Stimulated activated CD4-positive, alpha-beta T cell treated with anti-CD3 and anti-CD28 coated beads, Interleukin-1b, Interleukin-23, amount 100 ng/mL, for 24 hours (primary cell): ENCODE measurements at places on chromosomes 16 and 17.

- DNase-seq = no peak
Observed at GRCh38 chr16:19116711-19117449, 3.1 kb downstream of the ITPRIPL2 start.

GRCh38 chr16:7629571-7629970 lies 296.9 kb downstream of the RBFOX1 start:
- DNase-seq = no peak

- DNase-seq = no peak
Observed at GRCh38 chr16:89174055-89174827, 2.7 kb downstream of the CDH15 start.

DNA sequence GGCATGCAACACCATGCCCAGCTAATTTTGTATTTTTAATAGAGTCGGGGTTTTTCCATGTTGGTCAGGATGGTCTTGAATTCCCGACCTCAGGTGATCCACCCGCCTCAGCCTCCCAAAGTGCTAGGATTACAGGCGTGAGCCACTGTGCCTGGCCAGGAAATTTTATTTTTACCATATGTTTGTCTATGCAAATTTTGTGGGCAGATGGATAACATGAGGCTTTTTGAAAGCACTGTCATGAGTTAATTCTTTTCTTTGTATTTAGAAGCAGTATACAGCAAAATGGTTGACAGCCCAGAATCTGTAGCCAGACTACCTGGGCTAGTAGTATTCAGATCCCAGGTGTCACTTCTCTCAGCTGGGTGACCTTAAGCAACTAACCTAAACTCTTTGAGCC lies 8.5 kb upstream of the KPNB1 start:
- no peak for DNase-seq

DNA sequence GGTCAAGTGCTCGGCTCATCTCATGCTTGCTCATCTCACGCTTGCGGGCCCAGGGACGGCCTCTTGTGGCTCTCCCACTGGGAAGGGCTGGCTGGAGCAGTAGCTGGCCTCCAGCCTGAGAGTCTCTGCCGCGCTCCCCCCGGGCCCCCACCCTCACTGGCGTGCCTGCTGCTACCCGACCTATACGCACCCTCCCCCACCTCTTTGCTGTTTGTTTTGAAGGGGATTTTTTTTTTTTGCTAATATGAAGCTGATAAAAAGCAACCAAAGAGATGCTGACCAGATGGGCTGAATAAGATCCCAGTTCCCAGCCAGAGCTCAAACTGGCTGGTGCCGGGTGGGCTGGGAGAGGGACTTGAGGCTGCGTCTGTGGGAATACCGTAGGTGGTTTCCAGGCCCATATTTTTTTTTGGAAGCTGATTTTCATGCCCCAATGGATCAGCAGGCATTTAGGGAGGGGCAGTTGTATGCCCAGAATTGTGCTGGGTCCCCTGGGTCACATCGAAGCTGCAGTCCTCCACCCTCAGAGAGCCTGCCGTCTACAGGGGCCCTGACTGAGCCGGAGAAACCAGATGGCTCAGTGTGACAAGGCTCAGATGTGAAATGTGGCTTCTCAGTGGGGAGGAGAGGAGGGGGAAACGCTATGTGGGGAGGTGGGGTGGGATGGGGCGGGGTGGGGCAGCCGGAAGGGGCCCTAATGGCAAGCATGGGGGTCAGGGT lies 115.0 kb downstream of the RAP1GAP2 start:
- no peak for DNase-seq

GRCh38 chr16:8959921-8960787 lies 3.6 kb downstream of the USP7 start:
- DNase-seq = no peak

- no peak for DNase-seq
Observed at GRCh38 chr16:72996291-72997062, 51.5 kb downstream of the ZFHX3 start.

DNA sequence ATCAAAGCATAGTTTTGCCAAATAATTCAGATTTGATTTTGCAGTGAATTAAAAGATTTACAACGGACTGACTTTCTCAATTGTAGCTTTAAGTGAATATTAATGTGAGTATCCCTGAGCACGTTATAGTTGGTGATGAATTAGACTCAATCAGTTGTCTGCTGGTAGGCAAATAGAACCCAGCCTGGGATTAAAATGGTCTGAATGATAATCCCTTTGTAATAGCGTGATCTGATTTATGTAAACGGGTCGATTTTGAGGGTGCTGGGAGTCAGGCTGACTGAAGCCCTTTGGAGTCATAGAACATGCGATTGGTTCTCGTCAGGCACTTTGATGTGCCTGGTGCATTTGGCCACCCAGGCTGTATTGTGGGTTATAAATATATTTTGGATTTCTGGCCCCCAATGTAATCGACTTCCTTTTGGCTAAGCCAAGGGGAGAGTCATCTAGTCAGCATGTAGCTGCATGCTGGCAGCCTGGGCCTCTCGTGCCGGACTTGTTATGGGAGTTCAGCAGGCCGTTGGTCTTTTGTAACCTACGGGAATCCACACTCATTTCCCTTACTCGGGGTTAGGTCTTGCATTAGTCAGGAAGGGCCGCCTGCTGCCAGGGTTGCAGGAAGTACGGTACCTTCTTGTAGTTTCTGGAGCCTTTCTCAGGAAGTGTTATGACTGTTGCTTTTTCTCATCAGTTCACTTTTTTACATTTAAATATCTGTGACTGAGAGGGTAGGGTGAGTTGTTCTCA lies 5.4 kb downstream of the PGS1 start:
- peak; percentile 67 for DNase-seq

- no peak for DNase-seq
Observed at GRCh38 chr16:20765732-20766131, 1.9 kb downstream of the ACSM3 start.

- DNase-seq = no peak
Observed at GRCh38 chr17:71933306-71933705, 187.5 kb upstream of the SOX9 start.

GRCh38 chr17:69565447-69565846 lies 150.9 kb downstream of the MAP2K6 start:
- no peak for DNase-seq

DNA sequence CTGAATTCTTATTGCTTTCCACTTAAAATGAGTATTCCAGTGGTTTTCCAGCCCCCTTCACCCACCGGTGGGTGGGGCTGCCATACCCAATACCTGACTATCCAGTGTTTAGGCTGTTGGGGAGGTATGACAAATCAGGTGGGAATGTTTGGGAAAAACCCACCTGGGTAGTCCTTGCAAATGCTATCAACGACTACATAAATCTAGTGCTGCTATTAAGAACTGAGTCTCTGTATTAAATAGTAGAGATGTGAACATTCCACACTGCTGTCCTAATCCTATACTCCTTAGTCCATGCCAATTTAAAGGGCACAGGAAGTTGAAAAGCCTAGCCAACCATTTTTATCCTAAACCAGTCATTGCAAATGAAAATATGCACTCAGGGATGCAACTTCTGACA lies 126.6 kb downstream of the AXIN2 start:
- DNase-seq = no peak

DNA sequence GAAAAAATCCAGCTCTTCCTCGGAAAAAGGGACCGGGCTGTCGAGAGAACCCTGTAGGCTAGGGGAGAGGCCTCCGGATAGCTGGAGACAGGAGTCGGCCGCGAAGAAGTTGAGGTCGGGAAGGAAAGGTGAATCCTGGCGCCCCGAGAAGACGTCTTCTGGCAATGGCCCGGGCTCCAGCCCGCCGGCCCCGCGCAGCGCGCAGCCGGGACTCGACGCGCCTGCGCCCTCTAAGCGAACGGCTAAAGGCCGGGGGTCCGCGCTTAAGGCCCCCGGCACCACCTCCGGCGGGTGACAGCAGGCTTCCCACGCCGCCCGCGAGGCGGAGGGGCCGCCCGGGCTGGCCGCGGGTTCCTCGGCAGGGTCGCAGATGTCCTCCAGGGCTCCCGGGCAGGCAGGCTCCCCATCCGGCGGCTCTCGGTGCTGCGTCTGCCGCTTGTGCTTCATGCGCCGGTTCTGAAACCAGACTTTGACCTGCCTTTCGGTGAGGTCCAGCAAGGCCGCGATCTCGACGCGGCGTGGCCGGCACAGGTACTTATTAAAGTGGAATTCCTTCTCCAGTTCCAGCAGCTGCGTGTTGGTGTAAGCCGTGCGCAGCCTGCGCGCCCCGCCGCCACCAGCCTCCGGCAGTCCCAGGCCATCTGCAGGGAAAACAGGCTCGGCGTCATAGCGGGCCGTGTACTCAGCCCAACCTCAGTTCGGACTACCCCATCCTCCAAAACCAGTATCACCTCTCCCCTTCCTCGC lies 1.6 kb downstream of the HOXB2 start:
- peak; percentile 26 for DNase-seq

- no peak for DNase-seq
Observed at GRCh38 chr17:7903154-7904103, 12.7 kb downstream of the RNF227 start.

GRCh38 chr16:56603589-56603988 lies 4.8 kb upstream of the MT2A start:
- DNase-seq = no peak

- no peak for DNase-seq
Observed at GRCh38 chr17:9484789-9485188, 90.8 kb downstream of the STX8 start.

DNA sequence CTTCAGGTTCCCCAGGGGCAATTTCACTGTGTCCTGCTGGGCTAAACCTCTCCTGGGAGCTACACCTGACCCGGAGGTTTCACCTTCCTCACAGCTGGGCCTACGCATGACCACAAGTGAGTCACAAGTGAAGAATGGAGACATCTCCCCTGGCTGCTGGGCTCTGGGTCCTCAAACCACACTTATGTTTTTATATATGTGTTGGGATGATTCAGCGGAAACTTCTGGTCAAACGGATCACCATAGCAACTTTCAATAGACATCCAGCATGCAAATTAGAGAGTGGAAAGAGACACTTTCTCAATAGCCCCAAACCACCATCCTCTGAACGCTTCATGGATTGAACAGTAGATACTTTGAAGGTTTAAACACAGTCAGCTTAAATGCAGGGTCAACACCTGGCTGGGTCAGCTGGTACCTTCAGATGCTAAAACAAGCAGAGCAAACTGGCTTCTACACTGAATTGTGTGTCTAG lies 28.0 kb upstream of the MAF start:
- DNase-seq = peak; percentile 25

GRCh38 chr17:50153650-50154575 lies 3.4 kb upstream of the PPP1R9B start:
- DNase-seq = no peak

GRCh38 chr17:7108560-7108925 lies 6.1 kb downstream of the ASGR2 start:
- DNase-seq = no peak

GRCh38 chr17:14826358-14826757 lies 438.8 kb downstream of the PMP22 start:
- DNase-seq = no peak

DNA sequence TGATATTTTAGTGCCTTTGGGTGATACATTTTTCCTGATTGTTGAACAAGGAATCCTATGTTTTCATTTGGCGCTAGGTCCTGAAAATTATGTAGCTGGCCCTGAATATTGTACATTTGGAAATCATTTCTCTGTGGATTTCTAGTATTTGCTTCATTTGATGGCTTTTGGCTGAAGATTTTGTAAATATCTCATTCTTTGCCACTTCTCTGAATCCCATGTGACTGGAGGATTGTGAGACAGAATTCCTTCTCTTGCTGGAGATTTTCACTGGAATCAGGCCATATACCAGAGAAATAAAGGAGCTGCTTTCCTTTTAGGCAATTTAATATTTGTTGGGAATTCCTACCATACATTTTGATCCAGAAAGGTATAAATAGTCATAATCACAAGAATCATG lies 8.6 kb downstream of the KRT28 start:
- no peak for DNase-seq

GRCh38 chr17:66423056-66423955 lies 120.9 kb downstream of the PRKCA start:
- no peak for DNase-seq

GRCh38 chr17:70636517-70637133 lies 467.3 kb downstream of the KCNJ2 start:
- DNase-seq = no peak

DNA sequence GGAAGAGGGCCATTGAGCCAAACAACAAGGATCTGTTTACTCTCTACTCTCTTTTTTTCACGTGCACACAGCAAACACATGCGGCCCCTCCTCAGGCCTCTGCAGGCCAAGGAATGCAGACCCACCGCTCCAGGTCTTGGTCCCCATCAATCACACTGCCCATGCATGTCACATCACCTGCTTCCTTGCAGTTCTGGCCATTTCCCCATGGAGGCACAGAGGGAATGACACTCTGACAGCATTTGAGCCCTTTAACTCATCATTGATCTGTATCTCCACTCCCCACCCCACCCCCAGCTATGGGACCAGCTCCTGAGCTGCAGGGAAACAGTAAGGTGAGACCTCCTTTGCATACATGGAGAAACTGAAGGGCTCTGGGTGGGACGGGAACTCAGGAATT lies 45.9 kb upstream of the MEIOC start:
- DNase-seq = no peak

- no peak for DNase-seq
Observed at GRCh38 chr17:48024149-48025039, 13.2 kb downstream of the COPZ2 start.

DNA sequence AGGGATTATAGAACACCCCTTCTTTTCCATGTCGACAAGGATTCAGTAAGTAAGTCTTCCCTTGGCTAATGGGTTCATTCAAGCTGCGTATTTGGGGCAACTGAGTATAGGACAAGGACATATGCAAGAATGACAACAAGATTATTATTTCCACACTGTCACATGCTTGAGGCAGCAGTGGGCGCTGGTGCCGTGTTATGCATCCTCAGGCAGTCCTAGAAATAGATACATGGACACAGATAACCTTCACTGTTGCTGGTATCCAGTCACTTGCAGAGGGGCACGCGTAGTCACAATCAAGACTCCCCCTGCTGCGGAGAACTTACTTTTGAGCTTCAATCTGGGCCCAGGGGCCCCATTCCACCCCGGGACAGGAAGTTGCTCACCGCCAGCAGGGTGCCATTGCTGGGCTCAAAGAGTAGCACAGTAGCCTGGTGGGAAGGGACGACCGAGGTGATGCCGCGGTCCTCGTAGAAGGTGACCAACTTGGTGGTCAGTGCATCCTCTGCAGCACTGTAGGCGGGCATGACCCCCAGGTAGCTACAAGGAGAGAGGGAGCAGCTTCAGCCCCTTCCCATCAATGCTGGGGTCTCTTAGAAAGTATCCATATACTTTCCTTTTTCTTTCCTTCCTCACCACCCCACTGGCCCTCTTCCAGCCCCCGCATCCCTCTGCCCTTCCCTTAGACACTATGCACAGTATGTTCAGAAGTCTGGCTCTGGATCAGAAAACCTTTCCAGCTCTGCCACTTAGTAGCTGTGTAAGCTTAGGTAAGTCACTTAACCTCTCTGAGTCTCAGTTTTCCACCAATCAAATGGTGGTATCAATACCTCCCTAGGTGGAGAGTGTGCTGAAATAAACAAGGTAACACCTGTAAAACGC lies 804 bp downstream of the CRYM start:
- DNase-seq = no peak

DNA sequence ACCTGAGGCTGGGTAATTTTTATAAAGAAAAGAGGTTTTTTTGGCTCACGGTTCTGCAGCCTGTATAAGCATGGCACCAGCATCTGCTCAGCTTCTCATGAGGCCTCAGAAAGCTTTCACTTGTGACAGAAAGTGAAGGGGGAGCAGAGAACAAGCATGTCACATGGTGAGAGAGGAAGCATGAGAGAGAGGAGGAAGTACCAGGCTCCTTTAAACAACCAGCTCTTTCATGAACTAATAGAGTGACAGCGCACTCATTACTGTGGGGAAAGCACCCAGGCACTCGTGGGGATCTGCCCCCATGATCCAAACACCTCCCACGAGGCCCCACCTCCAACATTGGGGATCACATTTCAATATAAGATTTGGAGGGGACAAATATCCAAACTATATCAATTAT lies 86.8 kb downstream of the USP32 start:
- DNase-seq = no peak
